Astrocyte (in vitro differentiated cells and primary cell): ENCODE measurements at places on chromosomes 2 and 18. TPM values are rescaled to one million over a fixed set of nuclear protein-coding genes. Genes with fewer than 3 reads are reported as not detected.

DNA sequence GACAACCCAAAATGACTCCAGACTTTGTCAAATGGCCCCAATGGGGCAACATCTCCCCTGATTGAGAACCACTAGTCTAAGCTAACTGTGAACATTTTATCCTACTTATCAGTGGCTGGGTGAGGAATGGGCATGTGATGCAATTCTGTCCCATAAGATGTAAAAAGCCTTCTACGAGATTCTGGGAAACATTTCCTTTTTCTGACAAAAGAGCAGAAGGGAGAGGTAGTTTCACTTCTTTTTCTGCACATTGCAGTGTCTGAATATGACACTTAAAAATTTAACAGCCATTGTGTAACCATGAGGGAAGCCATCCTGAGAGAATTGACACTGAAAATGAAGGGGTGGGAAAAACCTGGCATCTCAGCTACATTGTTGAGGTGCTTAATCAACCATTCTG lies 17.3 kb upstream of the MARCHF4 start:
- no peak overlapping the region for H3K4me3 ChIP-seq
- peak; percentile 40 for DNase-seq
- H3K36me3 ChIP-seq, result no peaks in the 10 kb centered on the region
- no peak overlapping the region for H3K27ac ChIP-seq

SNORC gene
- total RNA-seq, result 2.1 and 3.1 TPM in 2 replicates

- DNase-seq, result peak; percentile 88
- peaks cover 4% of the 10 kb centered on the region for H3K27me3 ChIP-seq
- peaks cover 27% of the 10 kb centered on the region for H3K4me1 ChIP-seq
- H3K36me3 ChIP-seq, result no peaks in the 10 kb centered on the region
Observed at GRCh38 chr18:76619261-76619620, 124.2 kb upstream of the ZNF516 start.

DNA sequence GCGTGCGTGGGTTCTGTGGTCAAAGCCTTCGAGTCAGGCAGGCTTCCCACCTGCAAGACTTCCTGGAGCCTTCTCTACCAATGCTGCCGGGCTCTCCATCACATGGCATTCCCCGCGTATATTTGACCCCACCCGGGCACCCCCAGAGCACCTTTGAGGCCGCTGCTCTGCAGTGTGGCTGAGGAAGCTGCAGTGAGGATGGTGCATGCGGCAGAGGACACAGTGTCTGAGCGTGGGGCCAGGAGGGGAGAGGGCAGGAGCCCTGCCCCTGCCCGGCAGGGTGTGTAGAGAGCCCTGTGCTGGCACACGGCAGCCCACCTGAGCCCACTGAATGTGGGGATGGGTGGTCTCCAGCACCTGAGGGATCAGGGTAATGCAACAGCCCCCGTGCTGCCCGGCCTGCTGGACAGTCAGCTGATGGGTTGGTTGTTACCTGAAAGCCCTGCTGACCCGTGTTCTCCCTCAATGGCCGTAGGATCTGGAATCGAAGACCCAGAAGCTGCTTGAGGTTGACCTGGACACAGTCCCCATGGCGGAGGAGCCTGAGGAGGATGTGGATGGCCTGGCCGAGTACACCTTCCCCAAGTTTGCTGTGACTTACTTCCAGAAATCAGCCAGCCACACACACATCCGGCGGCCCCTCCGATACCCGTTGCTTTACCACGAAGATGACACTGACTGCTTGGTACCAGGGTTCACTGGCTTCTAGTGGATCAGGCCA lies 36.8 kb upstream of the GPR17 start:
- H3K36me3 ChIP-seq, result no peaks in the 10 kb centered on the region
- no peak overlapping the region for H3K27ac ChIP-seq
- no peaks in the 10 kb centered on the region for H3K27me3 ChIP-seq
- DNase-seq, result no peak

GRCh38 chr2:33168922-33169321 lies 222.2 kb downstream of the LTBP1 start:
- no peaks in the 10 kb centered on the region for H3K27me3 ChIP-seq
- H3K36me3 ChIP-seq, result no peaks in the 10 kb centered on the region
- no peak overlapping the region for H3K4me3 ChIP-seq
- DNase-seq, result no peak

GRCh38 chr2:111633643-111634042 lies 250.3 kb downstream of the ANAPC1 start:
- no peak overlapping the region for H3K27ac ChIP-seq
- H3K36me3 ChIP-seq, result no peaks in the 10 kb centered on the region
- no peaks in the 10 kb centered on the region for H3K4me1 ChIP-seq
- H3K4me3 ChIP-seq, result no peak overlapping the region

GRCh38 chr2:114661971-114662939 lies 219.8 kb downstream of the DPP10 start:
- H3K27ac ChIP-seq, result no peak overlapping the region
- H3K27me3 ChIP-seq, result no peaks in the 10 kb centered on the region
- DNase-seq, result no peak

GRCh38 chr2:10947005-10947440 lies 35.3 kb downstream of the KCNF1 start:
- H3K4me1 ChIP-seq, result peaks cover 11% of the 10 kb centered on the region
- H3K36me3 ChIP-seq, result no peaks in the 10 kb centered on the region
- no peak overlapping the region for H3K27ac ChIP-seq
- H3K4me3 ChIP-seq, result no peak overlapping the region
- peak; percentile 39 for DNase-seq

DNA sequence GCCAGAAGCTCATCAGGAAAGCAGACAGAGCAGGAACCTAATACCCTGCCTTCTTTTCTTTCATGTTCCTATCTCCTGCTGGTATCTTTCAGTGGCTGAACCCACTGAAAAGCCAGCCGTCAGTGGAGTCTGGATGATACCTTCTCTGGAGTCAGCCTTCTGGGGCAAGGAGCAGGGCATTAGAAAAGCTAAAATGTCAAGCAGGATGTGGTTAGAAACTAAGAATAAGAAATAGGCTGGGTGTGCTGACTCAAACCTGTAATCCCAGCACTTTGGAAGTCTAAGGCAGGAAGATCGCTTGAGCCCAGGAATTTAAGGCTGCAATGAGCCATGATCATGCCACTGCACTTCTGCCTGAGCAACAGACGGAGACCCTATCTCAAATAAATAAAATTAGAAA lies 642.0 kb upstream of the FSHR start:
- H3K4me1 ChIP-seq, result no peaks in the 10 kb centered on the region
- no peak overlapping the region for H3K4me3 ChIP-seq
- H3K36me3 ChIP-seq, result no peaks in the 10 kb centered on the region
- H3K27me3 ChIP-seq, result no peaks in the 10 kb centered on the region

DNA sequence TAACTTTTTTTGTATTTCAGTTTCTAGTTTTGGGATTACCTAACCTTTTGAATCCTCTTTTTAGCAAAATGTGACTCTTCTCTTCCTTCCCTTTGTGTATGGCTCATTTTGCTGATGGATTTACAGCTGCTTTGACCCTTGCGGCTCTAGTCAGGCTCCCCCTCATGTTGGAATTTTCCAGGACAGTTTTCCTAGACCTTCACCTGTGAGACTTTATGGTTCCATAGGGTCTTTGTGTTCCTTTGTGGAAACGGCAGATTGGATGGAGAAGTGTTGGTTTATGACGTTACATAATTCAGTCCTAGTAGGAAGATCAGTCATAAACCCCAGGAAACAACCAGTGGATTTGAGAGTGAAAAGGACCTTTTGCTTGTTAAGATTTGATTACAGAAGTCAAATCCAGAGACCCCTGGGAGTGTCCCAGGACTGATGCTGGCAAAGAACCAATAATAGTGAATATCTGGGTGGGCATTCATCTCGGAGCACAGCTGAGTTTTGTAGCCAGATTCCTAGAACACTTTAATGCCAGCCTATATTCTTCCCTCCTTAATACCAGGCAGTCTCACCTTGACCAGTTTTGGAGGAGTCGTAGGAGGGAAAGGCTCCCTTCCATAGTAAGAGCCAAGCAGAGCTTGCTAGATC lies 42.7 kb downstream of the SOCS6 start:
- H3K36me3 ChIP-seq, result no peaks in the 10 kb centered on the region
- peaks cover 15% of the 10 kb centered on the region for H3K4me1 ChIP-seq
- no peaks in the 10 kb centered on the region for H3K27me3 ChIP-seq
- DNase-seq, result no peak
- H3K27ac ChIP-seq, result no peak overlapping the region
- no peak overlapping the region for H3K4me3 ChIP-seq
